ENCODE measurements at places on chromosomes 3 and 15.
A peak's percentile ranks its signal among the peaks of the same experiment; 100 is the strongest.

DNA sequence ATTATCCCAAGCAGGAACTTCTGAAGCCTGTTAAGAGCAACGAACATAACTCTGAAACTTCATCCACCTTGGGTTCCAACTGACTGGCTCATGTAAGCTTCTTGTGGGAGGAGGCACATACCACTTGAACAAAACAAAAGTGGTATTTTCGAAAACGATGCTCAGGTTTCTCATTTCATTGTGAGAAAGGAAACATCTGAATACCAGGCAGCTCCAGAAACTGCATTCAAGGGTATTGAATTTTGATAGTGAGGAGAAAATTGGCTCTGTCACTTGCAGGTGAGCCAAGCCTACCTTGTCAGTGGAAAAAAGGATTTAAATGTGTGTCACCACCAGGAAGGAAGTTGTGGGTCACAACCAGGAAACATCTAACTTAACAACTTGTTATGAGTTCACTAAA is 218.1 kb upstream of the SATB1 start:
- no peak for DNase-seq

DNA sequence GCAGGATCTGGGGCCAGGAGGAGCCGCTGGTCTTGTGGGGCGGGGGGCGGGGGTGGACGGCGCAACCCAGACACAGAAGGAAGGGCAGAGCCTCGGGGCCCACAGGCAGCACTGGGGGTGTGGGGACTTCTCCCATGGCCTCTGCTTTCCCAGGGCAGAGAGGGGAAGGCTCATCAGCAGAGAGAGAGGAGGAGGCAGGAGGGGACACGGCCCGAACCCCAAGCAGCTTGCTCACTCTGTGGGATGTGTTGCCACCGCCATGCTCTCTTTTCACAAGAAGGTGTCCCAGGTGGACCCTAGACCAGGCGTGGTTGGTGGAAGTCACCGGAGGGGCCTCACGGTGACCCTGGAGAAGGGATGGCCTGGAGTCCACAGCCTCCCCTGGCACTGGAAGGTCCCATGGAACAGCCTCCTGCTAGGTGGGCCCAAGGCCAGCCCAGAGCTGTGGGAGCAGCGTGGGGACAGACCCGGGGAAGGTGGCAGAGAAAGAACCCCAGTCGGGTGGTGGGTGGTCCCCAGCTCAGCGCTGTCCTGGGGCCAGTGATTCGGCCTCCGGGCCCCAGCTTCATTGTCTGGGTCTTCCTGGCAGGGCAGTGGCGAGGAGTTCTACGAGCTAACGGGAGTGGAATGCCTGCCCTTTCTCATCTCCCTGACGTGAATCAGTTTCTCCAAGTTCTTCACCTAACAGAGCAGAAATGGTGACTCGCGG is 46.8 kb upstream of the PCSK6 start:
- no peak for DNase-seq

GRCh38 chr3:162170581-162170980 is 674.0 kb downstream of the OTOL1 start:
- DNase-seq, result no peak

GRCh38 chr15:73959012-73959581 is 32.8 kb downstream of the LOXL1 start:
- no peak for DNase-seq

DNA sequence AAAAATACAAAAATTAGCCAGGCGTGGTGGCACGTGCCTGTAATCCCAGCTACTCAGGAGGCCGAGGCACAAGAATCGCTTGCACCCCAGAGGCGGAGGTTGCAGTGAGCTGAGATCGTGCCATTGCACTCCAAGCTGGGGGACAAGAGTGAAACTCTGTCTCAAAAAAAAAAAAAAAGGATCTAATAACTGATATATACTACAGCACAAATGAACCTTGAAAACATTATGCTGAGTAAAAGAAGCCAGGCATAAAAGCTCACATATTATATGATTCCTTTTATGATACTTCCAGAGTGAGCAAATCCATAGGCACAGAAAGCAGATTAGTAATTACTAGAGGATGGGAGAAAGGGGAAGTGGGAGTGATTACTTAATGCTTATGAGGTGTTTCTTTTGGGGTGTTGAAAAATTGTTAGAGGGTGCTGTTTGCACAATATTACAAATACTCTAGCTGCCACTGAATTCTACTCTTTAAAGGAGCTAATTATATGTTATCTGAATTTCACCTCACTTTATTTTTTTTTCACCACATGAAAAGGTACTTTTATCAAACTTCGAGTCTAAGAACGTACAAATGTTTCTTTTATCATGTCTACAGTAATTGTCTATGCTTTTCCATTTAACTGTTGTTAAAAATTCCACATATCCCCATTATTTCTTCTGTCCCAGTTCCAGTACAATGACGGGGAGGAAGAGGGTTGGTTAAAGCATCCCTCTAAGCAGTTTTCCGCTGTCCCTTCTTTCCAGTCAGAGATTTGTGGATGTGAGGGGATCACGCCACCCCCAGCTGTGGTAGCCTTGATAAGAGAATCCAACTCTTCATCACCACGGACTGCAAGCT is 77.7 kb upstream of the FAM174B start:
- no peak for DNase-seq

GRCh38 chr15:40091861-40092255 is 16.8 kb downstream of the BMF start:
- DNase-seq, result peak; percentile 74

- peak; percentile 0 for DNase-seq
Measured at GRCh38 chr3:84547971-84548970, 410.5 kb upstream of the CADM2 start.

DNA sequence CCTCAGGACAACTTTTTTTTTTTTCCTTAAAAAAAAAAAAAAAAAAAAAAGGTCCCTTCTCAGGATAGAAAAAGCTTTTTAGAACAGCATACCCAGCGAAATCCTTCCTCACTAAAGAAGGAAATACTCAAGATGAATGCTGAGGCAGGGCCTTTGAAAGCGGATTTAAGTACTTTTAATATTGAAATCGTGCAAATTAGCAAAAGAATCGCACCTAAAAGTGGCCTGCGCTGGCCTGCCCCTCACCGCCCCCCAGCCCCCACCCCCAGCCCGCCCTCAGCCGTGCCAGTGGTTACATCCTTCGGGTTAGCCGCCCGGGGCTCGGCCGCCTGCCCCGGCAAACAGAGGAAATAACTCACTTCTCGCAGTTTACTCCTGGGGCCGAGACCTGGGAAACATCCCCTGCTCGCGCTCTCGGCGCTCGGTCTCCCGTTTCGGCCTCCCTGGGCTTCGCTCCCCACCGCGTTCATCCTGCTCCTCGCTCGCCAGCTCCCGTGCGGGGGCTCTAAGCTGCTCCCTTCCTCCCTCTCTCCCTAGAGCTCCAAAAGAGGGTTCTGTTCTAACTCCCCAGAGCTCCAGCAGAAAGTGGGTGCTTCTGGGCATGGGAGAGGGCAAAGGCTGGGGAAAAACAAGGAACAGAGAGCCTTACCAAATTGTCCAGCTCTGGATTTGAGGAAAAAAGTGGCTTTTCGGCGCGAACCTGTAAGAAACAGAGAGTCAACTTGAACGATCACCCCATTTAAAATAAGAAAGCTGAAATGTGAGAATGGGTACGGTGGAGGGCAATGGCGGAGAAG is 5.2 kb downstream of the MEIS2 start:
- DNase-seq, result no peak

GRCh38 chr3:102536456-102536855 is 101.6 kb downstream of the ZPLD1 start:
- DNase-seq, result no peak

GRCh38 chr3:124776856-124777255 is 46.6 kb downstream of the UMPS start:
- no peak for DNase-seq

DNA sequence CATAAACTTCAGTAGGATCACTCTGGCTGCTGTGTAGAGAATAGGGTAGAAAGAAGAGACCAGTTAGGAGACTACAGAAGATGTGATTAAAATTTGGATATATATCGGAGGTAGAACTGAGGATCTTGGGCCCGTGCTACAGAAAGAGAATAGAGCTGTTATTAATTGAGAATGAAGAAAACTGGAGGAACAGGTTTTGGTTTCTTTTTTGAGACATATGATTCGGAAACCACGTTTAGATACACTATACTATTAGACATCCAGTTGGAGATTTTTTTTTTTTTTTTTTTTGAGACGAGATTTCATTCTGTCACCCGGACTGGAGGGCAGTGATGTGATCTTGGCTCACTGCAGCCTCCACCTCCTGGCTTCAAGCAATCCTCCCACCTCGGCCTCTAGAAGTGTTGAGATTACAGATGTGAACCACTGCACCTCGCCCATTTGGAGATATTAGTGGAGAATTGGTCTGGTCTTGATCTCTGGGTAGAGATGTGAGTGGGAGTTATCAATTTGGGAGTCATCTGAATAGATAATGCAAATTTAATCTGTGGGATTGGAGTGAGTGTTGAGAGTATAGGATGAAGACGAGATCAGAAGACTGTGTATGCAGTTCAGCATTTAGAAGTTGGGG is 50.9 kb downstream of the TCF12 start:
- DNase-seq, result no peak

DNA sequence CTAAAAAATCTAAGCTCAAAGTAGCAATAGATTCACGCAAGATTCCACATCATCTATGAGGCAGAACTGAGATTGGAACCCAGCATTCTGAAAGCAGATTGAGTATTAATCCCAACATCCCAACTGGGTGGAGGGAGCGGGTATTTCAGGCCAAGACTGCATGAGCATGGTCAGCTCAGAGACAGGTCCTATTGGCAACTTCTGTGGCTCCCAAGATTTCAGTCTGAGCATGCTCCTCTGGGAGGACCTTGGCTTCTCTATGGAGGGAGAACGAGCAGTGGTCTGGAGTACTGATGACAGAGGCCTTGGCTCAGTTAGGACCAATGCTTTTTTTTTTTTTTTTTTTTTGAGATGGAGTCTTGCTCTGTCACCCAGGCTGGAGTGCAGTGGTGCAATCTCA is 4.0 kb upstream of the ITGA11 start:
- DNase-seq, result no peak

GRCh38 chr3:76566211-76566534 is 473.7 kb upstream of the ROBO2 start:
- DNase-seq, result no peak

- no peak for DNase-seq
Measured at GRCh38 chr3:114567771-114568170, 273.9 kb downstream of the TIGIT start.

GRCh38 chr15:61831505-61831921 is 228.7 kb downstream of the VPS13C start:
- no peak for DNase-seq

DNA sequence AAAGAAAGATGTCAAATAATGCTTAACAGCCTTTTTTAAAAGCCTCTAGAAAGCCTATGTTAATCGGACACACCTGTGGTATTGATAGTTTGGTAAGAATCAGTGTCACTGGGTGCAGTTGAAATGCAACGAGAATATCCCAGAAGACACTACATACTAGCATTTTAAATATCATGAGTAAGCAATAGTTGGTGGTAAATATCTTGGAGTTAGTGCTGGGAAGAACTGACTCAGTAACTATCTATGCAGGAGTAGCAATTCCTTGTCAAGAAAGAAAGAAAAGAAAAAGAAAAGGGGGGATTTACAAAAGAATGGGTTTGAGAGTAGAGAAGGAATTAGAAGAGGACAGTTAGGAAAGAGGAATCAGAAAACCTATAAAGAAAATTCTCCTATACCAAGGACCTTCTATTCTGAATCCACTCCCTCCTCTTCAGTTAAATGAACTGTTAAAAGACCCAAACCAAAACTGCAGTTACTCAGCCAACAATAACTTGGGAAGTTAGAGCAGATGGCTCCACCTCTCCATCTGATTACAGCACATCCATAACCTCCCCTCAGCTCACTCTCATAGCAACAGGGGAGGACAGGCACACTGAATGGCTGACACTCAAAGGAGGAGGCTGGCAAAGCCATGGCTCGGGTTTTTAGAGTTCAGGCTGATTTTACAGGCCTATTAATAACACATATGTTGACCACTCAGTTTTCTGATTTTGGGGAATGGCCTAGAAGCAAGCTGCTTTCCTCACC is 207.6 kb upstream of the MDFIC2 start:
- DNase-seq, result no peak

GRCh38 chr15:101436526-101436925 is 53.0 kb downstream of the PCSK6 start:
- DNase-seq, result no peak

DNA sequence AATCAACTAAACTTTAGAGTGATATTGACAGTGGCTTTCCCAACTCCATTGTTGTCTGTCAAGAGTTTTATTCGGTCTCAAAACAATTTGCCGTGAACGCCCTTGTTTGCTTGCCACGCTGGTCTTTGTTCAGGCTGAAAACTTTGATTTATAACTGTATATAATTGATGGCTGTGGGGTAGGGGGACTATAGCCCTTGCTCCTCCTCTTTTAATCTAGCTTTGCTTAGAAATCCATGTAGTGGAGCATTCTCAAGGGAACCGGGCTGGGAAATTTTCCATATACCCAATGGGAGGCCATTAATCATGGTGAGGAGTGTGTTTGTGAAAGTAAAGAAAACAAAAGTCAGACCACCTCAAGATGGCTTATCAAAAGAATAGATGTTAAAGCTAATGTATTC is 339.8 kb upstream of the RARB start:
- DNase-seq, result no peak

DNA sequence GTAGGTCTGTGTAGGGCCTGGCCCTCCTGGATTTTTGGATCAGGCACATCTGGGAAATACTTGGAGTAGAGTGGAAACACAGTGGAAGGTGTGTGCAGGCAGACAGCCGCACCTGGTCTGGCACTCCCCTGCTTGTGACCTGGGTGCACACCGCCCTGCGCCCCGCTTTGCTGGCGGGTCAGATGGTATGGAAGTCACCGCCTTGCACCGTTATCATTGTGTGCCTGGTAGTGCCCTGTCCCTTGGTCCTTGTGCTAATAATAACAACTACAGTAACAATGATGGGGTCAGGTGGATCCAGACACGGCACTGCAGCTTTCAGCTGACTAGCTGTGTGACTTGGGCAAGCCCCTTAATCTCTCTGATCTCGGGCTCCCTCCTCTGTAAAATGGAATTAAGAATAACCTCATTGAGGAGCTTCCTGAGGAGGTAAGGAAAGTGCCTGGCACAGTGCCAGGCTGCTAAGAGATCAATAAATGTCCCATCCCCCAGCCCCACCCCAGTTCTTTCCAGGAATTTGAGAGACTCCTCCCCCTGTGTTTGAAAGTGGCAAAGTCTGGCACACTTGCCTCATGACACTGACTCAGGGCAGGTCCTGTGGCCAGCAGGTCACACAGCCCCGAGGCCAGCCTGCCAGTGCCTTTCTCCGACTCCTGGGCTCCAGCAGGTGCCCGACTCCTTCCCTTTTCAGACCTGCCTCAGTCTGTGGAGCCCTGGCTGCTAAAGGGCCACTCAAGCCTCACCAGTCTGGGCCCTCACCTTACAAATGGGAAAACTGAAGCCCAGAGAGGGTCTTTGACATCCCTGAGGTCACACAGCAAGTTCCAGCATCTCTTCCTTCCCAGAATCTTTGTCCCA is 9.8 kb downstream of the ISG20 start:
- no peak for DNase-seq

DNA sequence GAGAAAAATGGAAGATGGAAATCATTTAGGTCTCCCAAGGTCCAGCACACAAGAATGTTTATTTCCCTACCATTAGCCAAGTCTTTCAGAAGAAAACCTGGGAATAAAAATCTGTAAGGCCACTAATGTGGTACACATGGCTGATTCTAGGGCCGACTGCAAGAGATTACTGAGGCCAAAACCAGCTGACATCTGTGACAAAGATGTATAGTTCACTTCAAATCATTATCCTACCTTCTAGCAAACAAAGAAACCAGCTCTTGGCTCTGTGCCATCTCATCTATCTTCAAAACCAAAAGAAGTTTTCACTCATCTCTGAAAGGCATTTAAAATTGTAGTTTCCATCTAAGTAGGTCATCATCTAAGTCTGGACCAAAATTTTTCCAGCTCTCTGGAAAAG is 43.9 kb downstream of the ERC2 start:
- no peak for DNase-seq
